ENCODE measurements at places on chromosomes 5 and 9.

DNA sequence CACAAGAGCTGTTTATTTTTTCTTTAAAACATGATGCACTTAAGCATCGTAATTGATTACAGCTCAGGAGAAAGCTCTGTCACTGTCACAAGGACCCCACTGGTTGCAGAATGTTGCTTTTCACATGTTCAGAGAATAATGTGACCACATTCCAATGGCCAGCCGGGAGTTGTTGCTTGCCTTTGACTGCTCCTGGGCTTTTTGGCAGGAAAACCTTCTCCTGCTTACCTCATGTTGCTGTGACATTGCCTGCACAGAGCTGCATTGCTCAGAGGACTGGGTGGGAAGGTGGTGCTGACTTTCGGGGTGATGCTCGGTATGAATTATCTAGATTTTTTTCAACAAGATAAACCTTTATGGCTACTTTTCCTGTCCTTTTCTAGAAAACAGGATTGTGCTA, 88.2 kb downstream of the PALM2AKAP2 start:
- DNase-seq: no peak

DNA sequence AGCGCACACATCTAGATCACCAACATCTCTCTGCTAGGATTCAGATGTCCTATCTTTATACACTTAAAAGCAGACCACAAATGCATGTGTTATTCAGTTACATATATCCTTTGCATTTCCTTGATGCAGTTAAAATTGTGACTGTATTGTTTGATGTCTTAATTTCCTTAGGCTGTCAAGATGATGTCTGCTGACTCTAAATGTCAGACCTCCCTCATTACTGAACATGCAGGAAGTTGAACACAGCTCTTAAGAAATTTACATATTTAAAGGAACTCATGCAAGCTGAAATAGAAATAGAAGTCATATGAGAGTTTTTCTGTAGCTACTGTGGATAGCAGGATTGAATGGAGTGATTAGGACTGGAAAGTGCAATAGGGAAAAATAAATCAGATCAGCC, 336.5 kb upstream of the SEMA6A start:
- DNase-seq: no peak

- peak; percentile 87 for DNase-seq
Observed at GRCh38 chr9:90642570-90643539, at the start of gene DIRAS2. Gene DIRAS2, minus strand, starts transcription at chr9:90642824. Its CDS starts 28,997 bp downstream, at chr9:90613827.

DNA sequence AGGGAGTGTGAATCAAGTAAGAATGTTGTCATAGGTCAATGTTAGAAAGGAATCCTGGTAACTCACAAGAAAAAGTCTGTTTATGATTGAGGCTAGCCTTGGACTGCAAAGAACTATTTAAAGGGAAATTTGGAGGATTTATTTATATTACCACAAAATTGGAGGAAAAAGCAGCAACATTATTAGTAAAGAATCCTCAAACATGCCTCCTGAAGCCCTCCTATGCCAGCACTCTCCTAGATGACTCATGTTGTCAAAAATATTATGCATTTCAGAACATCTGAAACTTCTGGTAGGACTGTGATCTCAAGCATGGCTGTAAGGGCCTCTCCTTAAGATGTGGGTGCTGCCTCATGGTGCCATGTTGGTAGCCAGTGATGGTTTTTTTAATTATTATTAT, 628.5 kb downstream of the CHSY3 start:
- no peak for DNase-seq

DNA sequence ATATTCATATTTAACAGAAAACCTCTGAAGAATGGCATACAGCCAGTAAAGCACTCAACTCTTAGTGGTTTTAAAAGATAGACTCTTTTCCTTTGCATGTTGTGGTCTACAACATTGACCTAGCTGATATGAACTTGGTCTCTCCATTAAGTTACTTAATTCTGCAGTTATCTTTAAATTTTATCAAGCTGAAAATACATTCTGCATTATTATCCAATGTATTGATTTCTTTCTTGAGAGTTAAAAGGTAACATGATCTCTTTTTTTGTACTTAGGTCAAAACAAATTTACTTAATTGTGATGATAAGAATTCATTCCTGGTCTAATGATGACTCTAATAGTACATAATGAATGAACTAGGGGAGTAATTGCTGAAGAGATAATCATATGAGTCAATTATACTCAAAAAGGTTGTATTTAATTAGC, 132.9 kb downstream of the STARD4 start:
- no peak for DNase-seq

All from kidney glomerular epithelial cell (primary cell).